ENCODE measurements at places on chromosomes 12 and 14.
A peak's percentile ranks its signal among the peaks of the same experiment; 100 is the strongest.

- peaks cover 6% of the 10 kb centered on the region for H3K36me3 ChIP-seq
- H3K27me3 ChIP-seq, result no peaks in the 10 kb centered on the region
- H3K27ac ChIP-seq, result no peak overlapping the region
- peak overlapping the region; percentile 77 for H3K4me3 ChIP-seq
- peak; percentile 41 for DNase-seq
Observed at GRCh38 chr14:103846543-103847450, 578 bp downstream of the PPP1R13B start.

- no peaks in the 10 kb centered on the region for H3K27me3 ChIP-seq
- no peaks in the 10 kb centered on the region for H3K36me3 ChIP-seq
- peaks cover 15% of the 10 kb centered on the region for H3K4me1 ChIP-seq
- no peak for DNase-seq
Observed at GRCh38 chr12:123049398-123050240, 69.1 kb downstream of the ARL6IP4 start.

GRCh38 chr12:57127101-57127725 is 1.1 kb upstream of the LRP1 start:
- H3K36me3 ChIP-seq, result no peaks in the 10 kb centered on the region
- peak; percentile 84 for DNase-seq
- H3K4me3 ChIP-seq, result peak overlapping the region; percentile 86
- peaks cover 23% of the 10 kb centered on the region for H3K4me1 ChIP-seq

GRCh38 chr12:110037315-110037714 is 11.0 kb downstream of the C12orf76 start:
- H3K27me3 ChIP-seq, result no peaks in the 10 kb centered on the region
- H3K4me1 ChIP-seq, result peaks cover 11% of the 10 kb centered on the region
- DNase-seq, result no peak
- peaks cover 62% of the 10 kb centered on the region for H3K36me3 ChIP-seq
- no peak overlapping the region for H3K4me3 ChIP-seq
- H3K27ac ChIP-seq, result peak overlapping the region; percentile 100

GRCh38 chr12:57904848-57905811 is 36.2 kb upstream of the ATP23 start:
- no peak overlapping the region for H3K4me3 ChIP-seq
- peaks cover 26% of the 10 kb centered on the region for H3K27me3 ChIP-seq
- no peak overlapping the region for H3K27ac ChIP-seq
- peak; percentile 90 for DNase-seq
- H3K4me1 ChIP-seq, result peaks cover 8% of the 10 kb centered on the region

- no peak overlapping the region for H3K27ac ChIP-seq
- H3K36me3 ChIP-seq, result no peaks in the 10 kb centered on the region
- DNase-seq, result no peak
- no peak overlapping the region for H3K4me3 ChIP-seq
- H3K4me1 ChIP-seq, result peaks cover 17% of the 10 kb centered on the region
- no peaks in the 10 kb centered on the region for H3K27me3 ChIP-seq
Observed at GRCh38 chr12:108638141-108638827, 4.6 kb upstream of the SELPLG start.

GRCh38 chr14:31449971-31450610 is 7.2 kb downstream of the DTD2 start:
- no peak overlapping the region for H3K27ac ChIP-seq
- H3K4me3 ChIP-seq, result no peak overlapping the region
- no peaks in the 10 kb centered on the region for H3K27me3 ChIP-seq
- H3K4me1 ChIP-seq, result peaks cover 4% of the 10 kb centered on the region
- peaks cover 59% of the 10 kb centered on the region for H3K36me3 ChIP-seq

- H3K27ac ChIP-seq, result no peak overlapping the region
- no peaks in the 10 kb centered on the region for H3K36me3 ChIP-seq
- no peaks in the 10 kb centered on the region for H3K27me3 ChIP-seq
- H3K4me1 ChIP-seq, result peaks cover 6% of the 10 kb centered on the region
Observed at GRCh38 chr12:124726596-124727263, 136.9 kb downstream of the SCARB1 start.

Data from MCF 10A (cell line).